Hematopoietic multipotent progenitor cell (in vitro differentiated cells): ENCODE measurements at places on chromosomes 3 and 15. TPM values are rescaled to one million over a fixed set of nuclear protein-coding genes. Genes with fewer than 3 reads are reported as not detected.

The CPNE4 gene
- not detected for total RNA-seq

DNA sequence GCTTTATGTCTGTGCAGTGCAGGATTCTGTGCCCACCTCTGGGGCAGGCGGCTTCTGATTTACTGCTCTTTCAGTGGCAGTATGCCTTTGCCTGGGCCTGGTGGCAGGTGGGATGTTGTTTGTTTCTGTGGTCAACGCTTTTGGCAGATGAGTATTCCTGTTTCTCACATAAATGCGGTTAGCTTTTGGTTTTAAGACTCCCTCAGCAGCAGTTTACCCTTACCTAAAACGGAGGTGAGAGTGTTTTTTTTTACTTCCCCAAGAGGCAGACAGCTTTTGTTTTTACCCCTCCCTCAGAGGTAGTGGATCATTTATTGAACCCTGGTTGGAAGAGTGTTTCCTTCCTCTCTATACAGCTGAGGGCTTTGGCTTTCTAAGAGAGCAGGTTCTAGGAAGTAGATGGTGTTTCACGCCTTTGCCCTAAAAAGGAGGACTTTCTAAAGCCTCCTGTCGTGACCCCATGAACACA lies 134.1 kb upstream of the PLSCR5 start:
- DNase-seq = no peak

DNA sequence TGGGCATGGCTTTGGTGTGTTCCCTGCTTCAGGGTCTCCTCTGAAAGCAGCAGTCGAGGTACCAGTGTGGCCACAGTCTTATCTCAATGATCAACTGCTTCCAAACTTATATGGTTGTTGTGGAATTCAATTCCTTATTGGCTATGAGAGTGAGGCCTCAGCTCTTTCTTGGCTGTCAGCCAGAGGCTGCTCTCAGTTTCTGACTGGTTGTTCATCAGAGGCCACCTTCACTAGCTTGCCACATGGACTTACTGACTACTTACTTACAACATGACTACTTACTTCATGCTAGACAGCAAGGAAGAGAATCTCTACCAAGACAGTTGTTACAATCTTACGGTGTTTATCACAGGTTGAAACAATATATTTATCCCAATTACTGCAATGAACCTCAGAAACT lies 789.2 kb downstream of the DIPK2A start:
- DNase-seq = no peak

- no peak for DNase-seq
Observed at GRCh38 chr3:46038916-46039315, 11.6 kb upstream of the XCR1 start.

GRCh38 chr15:89395461-89395871 lies 60.8 kb upstream of the POLG start:
- no peak for DNase-seq

DNA sequence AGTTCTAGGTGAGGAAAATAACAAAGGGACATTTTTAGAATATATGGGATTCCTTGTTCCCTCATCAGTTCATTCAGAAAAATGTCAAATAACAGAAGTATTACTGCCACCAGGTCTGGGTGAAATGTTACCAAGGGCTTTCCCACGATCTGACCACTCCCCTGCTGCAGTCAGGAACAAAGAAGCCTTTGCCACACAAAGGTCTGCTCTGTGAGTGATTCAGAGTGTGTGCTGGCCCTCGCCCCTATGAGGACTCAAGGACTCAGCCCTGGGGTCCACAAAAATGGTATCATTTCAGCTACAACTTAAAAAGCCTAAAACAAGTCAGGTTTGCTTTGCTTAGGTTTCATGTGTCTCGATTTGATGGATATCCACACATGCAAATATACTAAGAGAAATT lies 5.0 kb downstream of the MKRN3 start:
- DNase-seq = no peak

DNA sequence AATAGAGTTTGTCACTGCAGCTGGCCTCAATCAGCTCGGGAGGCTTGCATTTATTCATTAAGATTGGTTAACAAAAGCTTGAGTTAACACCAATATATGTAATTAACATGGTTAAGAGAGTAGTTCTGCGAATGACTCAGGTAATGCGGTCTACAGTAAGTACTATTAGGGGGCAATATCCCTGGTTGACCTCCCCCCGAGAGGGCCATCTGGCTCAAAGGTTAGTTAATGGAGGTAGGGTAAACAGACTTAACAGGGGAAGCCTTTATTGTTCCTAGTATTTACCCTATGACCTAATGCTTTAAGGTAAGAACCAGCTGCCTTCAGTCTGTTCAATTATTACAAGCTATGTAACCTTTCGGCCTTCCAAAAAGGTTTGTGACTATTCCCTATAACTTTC lies 403.3 kb upstream of the SGO1 start:
- DNase-seq = no peak

The SEC62 gene
- 11.3 TPM for total RNA-seq

DNA sequence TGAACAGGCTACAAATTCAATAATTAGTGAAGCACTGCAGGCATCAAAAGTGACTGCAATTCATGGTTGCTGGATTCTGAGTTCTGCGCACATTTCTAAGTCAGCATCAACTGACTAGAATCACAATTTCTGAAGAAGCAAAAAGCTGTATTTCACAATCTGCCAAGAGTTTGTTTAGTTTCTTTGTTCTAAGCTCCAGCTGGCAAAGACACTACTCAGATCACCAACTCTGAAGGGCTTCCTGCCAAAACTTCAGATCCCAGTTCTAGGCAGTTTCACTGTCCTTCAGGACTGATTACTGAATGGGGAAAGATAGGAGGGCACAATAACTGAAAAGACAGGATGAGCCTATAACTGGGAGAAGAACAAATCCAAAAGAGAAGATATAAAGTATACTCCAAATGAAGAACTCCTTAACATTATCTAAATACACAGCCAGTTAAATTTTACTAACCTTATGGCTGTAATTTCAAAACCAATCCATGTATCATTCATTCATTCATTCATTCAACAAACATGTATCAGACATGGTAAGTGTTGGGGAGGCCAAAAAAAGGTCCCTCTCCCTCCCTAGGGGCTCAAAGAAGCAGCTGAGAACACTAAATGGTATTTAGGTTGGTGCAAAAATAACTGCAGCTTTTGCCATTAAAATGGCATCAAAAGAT lies 17.1 kb downstream of the TJP1 start:
- no peak for DNase-seq

The IQCF5 gene
- total RNA-seq = 0.27 TPM

GRCh38 chr15:40054855-40055575 lies 16.0 kb upstream of the SRP14 start:
- no peak for DNase-seq

DNA sequence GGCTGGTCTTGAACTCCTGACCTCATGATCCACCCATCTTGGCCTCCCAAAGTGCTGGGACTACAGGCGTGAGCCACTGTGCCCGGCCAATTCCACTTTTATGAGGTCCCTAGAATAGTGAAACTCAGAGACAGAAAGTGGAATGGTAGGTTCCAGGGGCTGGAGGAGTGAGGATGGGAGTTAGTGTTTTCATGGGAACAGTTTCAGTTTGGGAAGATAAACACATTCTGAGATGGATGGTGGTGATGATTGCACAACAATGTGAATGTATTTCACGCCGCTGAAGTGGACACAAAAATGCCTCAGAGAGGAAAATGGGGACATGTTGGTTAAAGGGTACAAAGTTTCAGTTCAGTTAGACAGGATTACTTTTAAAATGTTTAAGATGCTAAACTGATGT lies 22.5 kb upstream of the HDAC11 start:
- no peak for DNase-seq

DNA sequence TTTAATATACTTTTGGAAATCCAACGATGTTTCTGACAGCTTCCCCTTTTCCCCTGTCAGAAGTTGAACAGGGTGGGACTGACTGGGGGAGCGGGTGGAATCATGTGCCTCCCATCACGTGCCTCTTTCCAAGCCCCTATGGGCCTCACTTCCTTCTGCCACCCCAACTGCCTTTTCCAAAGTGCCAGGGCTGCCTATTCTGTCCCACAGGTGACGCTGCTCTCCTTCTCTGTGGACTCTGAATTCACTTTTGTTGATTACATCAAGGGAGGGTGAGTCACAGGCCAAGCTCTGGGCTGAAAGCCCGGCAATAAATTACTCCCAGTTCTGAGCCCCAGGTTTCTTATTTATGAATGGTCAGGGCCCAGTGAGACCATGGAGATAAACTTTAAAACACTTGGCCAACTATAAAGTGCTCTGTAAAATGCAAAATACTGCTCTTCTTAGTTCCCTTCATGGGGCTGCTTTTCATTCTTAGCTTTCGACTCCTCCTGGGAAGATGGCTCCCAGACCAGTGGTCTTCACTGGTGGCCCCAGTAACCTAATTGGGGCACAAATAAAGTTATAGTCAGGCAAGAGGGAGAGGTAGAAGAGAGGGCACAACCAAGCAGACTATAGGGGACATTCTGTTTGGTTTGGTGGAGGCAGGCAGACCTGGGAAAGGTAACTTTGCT lies 12.3 kb downstream of the CPNE9 start:
- DNase-seq = peak; percentile 91

DNA sequence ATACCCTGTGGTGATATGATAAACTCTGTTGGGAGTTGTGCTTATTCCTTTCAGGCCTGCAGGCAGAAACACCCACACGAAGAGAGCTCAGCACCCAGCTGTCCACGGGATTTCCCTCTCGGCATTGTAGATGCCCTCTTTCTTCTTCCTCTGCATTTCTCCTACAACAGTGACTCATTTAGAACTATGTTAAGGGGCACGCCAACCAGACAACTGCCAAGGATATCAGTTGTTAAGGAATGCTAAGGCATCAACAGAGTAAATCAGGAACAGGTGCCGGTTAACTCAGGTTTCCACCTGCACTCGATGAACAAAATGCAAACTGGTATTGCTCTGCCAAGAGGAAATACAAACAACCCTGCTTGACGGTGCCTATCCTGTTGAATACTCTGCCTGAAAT lies 270.0 kb upstream of the PEX5L start:
- no peak for DNase-seq

- DNase-seq = peak; percentile 29
Observed at GRCh38 chr15:76139368-76140073, 79.7 kb downstream of the TMEM266 start.

GRCh38 chr3:11596387-11596786 lies 47.3 kb downstream of the VGLL4 start:
- DNase-seq = no peak

DNA sequence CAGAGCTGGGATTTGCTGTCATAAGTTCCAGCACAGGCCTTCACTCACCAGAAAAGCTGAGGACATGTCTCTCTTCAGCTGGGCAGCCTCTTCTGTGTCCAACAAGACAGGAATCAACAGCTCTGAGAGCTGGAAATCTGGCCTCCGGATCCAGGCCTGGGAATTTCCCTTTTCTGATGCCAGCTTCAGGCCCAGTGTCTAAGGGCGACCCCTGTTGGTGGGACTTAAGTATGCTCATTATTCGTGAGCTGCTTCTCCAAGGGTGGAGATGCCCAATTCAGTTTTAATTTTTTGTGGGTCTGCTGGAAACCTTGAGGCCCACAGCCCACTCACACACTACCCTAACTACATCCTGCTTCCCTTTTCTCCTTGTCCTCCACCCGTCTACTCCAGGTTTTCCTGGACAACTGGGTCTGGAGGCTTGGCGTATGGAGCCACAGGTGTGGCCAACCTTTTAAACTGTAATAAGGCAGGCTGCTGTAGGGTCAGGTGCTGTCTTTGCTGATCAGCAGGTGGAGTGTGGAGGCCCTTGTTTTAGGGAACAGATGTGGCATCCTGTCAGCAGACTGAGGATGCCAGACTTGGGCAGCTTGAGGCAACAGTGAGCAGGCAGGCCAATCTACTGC lies 2.6 kb upstream of the CEMIP start:
- DNase-seq = peak; percentile 80

DNA sequence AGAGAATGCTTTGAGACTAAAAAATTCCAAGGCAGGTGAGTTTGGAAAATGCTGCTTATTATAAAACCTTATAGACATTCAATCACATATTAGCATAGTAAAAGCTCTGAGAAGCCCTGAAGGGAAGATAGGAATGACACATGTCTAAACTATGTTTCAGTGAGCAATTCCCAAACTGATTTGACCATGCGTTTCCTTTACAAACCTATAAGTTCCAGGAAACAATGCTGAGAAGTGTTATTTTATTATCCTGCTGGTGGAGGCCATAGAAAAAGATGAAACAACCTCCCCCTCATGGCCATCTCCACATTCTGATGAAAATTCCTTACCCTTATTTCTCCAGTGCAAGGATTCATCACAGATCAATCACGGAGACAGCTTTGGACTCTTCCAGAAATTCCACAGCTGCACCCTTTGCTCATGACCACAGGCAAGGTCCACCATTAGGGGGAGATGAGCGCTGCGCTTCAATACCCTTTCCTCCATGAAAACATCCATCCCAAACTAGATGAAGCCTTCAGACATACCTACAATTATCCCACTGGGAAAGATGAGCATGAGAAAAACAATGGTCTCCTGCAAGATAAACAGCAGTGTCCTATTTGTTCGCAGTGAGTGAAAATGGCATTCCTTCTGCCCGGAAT lies 372.1 kb downstream of the MAGI1 start:
- DNase-seq = no peak

GRCh38 chr3:4392992-4393391 lies 74.1 kb downstream of the SUMF1 start:
- no peak for DNase-seq

DNA sequence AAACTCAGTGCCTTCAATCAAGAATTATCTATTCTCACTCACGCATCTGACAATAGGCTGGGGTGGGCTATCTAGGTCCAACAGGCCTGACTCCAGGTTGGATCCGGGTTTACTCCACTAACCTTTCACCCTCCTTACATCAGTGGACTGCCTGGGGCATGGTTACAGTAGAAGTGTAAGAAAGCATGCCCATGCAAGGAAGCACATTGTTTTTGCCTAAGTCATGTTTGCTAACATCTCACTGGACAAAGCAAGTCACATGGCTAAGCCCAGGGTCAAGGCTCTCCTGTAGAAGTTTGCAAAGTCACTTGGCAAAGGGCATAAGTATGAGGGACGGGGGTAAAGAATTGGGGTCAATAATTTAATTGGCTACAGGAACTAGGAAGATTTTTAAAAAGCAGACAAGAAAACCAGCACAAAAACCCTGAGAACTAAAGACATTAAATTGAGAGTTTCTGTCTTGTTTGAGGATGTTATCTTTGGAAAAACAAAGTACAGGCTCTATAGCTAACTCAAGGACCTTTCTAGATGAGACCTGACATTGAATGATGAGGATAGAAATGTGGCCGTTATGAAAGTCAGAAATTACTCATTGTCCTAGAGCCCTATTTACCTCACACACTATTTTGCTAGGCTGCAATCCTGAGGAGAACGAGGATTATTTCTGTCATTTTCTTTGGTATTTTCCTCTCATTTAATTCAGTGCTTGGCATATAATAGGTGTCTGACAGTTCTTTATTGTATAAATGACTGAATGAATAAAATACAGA lies 214.2 kb downstream of the IL20RB start:
- no peak for DNase-seq

GRCh38 chr3:74752290-74752689 lies 137.8 kb upstream of the CNTN3 start:
- DNase-seq = no peak

The CLSTN2 gene
- total RNA-seq = under 0.01 TPM

The SNTN gene
- total RNA-seq = not detected

DNA sequence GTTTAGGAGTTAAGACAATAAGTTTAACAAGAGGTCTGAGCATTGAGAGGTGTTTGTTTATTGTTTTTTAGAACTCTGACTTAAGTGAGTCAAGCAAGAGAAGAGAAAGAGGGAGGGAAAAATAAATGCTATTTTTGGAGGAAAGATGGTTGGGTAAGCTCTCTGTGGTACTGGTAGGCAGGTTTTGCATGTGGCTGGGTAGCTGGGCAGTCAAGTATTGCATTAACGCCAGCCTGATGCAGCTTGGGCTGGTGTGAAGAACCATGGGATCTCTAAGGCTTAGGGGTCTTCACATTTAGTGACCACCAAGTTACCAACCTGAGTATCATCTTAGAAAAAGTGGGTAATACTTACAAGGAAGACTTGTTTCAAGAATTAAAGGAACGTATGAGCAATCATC lies 534.5 kb upstream of the SEMA6D start:
- no peak for DNase-seq

The CD86 gene
- 0.27 TPM for total RNA-seq
